ENCODE measurements at places on chromosomes 3 and 15.

DNA sequence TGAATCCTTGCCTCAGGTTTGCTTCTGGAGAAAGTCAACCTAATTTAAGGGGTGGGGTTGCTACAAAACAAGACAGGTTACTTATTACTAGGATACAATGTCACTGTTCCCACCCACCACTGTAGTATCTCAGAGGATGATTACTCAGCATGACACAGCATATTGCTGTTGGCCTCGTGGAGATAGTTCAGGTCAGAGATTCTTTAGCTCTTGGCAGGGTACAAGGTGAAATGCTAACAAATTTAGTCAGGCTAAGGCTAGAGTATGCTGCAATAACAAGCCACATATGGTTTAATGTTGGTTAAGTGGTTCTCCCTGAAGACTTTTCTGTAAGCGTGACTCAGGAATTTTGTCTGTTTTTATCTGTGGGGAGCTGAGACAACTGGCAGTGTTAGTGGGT lies 161.8 kb downstream of the EDEM1 start:
- DNase-seq, result peak; percentile 4

DNA sequence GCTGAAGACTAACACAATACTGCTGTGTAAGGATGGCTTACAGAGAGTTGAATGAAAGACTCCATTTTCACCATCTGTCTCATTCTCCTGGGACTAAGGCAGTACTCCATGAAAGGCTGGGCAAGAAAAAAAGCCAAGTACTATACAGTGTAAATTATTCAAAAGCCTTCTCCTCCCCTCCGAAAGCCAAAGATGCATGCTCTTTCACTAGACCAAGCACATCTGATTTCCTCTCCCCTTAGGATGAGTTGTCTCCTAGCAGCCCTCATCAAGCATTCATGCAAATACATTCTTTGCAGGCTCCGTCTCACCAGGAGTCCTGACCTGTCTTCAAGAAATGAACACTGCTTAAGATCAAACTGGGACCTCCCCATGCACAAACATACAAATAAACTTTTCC lies 133.5 kb upstream of the THBS1 start:
- DNase-seq, result no peak

DNA sequence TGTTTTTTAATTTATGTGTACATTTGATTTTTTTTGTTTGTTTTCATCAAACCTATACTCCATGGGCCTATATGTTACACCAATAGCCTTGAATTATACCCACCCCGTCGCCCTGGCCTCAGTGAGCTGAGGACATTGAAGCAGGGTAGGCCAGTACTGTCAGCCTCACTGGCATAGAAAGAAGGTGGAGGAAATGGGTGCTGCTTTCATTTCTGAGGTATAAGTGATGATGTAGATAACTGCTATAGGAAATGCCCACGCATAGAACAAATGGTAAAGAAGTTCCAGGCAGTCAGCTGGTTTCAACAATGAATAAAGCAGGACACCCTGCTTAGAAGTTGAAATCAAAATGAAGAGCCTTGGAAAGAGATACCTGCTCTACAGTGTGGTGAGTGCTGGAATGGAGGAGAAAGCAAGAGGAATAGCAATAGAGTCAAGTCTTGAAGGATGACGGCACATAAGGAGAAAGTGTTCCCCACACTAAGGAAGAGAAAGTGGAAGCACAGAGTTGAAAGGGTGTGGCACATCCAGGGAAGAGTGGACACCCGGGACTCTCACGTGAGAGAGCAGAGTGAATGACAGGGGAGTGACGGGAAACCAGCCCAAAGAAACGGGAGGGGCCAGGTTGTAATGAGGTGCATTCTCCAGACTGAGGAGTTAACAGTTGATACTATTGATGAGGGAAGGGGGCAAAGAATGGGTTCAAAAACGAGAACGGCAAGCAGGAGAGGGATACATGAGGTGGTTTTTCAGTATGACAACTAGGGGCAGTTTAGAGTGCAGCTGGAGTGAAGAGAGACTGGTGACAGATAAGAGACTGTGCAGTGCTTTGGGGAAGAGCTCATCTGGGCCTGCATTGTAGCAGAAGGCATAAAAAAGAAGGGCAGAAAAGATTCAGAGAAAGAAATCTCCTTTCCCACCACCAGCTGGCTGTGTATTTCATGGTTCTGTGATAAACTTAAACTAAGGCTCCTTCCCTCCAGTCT lies 70.5 kb downstream of the KLHL25 start:
- no peak for DNase-seq

GRCh38 chr15:92891533-92892200 lies 8.5 kb upstream of the CHD2 start:
- no peak for DNase-seq

- no peak for DNase-seq
These were observed 22.4 kb downstream of the ISG20 start for GRCh38 chr15:88661041-88661700.

DNA sequence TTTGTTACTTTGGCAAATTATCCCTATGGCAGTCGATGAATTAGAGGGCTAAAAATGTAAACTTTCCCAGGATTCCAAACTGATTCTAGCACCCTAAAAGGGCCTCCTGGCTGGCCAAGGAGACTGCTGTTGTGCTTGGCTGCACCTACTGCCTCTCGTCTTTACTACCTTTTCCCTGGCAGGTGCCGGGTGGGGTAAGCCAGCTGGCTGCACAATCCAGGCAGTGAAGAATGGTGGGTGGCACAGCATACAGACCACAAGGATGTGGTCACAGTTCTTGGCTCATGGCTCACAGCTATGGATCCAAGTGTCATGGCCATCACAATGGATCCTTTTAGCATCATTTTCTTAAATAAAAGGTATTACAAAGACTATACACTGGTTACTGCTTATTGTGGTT lies 20.7 kb upstream of the SLC25A26 start:
- DNase-seq, result no peak

GRCh38 chr3:47162697-47163168 lies 1.2 kb downstream of the SETD2 start:
- peak; percentile 27 for DNase-seq
